ENCODE measurements at places on chromosomes 3 and 15. TPM values are rescaled to one million over a fixed set of nuclear protein-coding genes. Genes with fewer than 3 reads are reported as not detected.

LMLN gene
- 2.4 TPM for total RNA-seq

TF gene
- total RNA-seq: 3.9 TPM

CYP8B1 gene
- not detected for total RNA-seq

CNTN4 gene
- total RNA-seq: not detected

DISP2 gene
- total RNA-seq: 0.58 TPM

ITGA11 gene
- total RNA-seq: 7.0 TPM

DNAH12 gene
- not detected for total RNA-seq

NANOGP8 gene
- not detected for total RNA-seq

SRPRB gene
- total RNA-seq: 56.9 TPM

SPINT1 gene
- 0.67 TPM for total RNA-seq

AQP9 gene
- not detected for total RNA-seq

TGM4 gene
- 0.18 TPM for total RNA-seq

KBTBD13 gene
- total RNA-seq: not detected

CACNA1D gene
- total RNA-seq: 1.2 TPM

P2RY1 gene
- total RNA-seq: 0.47 TPM

HDC gene
- 0.07 TPM for total RNA-seq

OSTN gene
- not detected for total RNA-seq

GOLGA8J gene
- 0.10 TPM for total RNA-seq

TRAK1 gene
- 17.9 TPM for total RNA-seq

FETUB gene
- not detected for total RNA-seq

SPTSSB gene
- total RNA-seq: not detected

SAMMSON gene
- not detected for total RNA-seq

SAMD7 gene
- total RNA-seq: not detected

KIF15 gene
- total RNA-seq: 9.2 TPM

SNAPC5 gene
- 49.8 TPM for total RNA-seq

LRCH3 gene
- total RNA-seq: 15.6 TPM

GOLGA8H gene
- total RNA-seq: 1.6 TPM
